ENCODE measurements at places on chromosomes 1 and 21. TPM values are rescaled to one million over a fixed set of nuclear protein-coding genes. Genes with fewer than 3 reads are reported as not detected.

Gene SPTA1
- polyA plus RNA-seq, result 0.07 TPM

Gene JUN
- polyA plus RNA-seq, result 137 TPM

Gene HOOK1
- not detected for polyA plus RNA-seq

Gene CXADR
- 0.04 TPM for polyA plus RNA-seq

DNA sequence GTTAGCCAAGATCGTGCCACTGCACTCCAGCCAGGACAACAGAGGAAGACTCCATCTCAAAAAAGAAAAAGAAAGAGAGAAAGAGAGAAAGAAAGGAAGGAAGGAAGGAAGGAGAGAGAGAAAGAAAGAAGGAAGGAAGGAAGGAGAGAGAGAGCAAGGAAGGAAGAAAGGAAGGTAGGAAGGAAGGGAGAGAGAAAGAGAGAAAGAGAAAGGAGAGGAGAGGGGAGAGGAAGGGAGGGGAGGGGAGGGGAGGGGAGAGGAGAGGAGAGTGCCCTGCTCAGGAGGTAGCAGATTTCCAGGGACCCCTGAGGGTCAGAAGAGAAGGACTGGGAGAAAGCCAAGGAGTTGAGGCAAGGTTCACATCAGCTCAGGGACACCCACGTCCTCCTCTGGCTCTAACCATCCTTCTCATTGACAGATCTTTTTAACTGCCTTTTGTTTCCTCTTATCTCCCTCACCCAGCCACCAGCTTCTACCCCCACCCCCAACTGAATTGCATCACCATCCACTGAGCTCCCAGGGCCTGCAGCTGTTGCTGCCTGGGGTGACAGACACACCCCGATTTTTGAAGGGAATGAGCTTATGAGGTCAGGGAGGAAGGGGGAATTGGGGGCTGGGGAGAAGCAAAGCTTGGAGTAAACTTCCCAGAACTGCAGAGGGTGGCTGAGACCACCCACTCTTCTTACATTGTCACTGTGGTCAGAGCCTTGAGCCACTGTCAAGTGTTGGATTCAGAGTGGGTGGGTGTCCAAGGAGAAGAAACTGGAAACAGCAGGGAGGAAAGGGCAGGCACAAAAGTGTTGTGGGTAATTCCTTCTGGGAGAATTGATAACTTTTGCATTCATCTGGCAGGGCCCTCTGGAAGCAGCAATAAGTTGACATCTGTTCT is 91.6 kb downstream of the GLUL start:
- DNase-seq, result peak; percentile 33

DNA sequence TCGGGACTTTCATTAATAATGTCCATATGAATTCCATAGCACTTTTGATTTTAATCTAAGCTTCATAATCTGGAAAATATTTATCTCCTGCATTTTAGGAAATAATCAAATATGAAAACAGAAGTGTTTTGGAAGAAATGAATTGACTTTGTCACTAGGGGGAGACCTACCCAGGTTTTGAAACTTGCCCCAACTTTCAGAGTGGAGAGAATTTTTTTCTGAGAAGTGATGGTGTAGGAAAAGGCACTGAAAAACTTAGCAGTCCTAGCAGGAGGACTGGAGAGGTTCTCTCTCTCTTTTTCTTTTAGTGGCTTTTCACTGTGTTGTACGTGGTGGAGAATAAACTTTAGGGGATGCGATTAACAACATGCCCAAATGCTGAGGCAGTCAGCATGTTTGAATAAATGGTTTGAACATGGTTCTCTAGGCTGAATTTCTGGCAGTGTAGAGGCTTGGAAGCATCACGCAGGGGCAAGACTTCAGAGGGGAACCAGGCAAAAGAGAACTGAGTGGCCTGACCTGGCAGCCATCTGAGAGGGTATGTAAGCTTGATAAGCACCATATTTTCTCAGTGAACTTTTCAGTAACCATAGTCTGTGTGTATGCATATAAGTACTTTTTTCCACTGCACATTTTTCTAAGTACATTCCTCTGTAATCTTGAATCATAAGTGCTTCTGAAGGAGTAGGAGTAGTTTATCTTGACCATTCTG is 68.3 kb upstream of the NEK7 start:
- no peak for DNase-seq

- DNase-seq, result no peak
Observed at GRCh38 chr1:85240174-85240601, 19.3 kb downstream of the C1orf52 start.

- DNase-seq, result no peak
Observed at GRCh38 chr21:21103692-21104091, 105.5 kb downstream of the NCAM2 start.

- no peak for DNase-seq
Observed at GRCh38 chr1:177863796-177864195, 106.1 kb downstream of the SEC16B start.

DNA sequence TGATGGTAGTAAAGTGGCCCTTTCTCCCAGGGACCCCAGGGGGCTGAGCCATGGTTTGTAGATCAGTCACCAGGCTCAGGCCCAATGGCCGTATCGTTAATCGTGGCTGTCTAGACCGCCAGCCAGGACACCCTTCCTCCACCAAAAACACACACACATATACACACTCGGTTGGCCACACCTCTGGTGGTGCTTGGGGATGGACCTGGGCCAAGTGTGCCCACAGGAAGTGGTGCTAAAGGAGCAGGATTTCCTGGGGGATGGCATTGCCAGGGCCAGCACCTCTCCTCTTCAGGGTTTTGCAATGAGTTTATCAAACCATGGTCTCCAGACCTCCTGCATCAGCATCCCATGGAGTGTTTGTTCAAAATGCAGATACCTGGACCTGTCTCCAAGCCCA is 36.2 kb downstream of the CITED4 start:
- DNase-seq, result no peak

DNA sequence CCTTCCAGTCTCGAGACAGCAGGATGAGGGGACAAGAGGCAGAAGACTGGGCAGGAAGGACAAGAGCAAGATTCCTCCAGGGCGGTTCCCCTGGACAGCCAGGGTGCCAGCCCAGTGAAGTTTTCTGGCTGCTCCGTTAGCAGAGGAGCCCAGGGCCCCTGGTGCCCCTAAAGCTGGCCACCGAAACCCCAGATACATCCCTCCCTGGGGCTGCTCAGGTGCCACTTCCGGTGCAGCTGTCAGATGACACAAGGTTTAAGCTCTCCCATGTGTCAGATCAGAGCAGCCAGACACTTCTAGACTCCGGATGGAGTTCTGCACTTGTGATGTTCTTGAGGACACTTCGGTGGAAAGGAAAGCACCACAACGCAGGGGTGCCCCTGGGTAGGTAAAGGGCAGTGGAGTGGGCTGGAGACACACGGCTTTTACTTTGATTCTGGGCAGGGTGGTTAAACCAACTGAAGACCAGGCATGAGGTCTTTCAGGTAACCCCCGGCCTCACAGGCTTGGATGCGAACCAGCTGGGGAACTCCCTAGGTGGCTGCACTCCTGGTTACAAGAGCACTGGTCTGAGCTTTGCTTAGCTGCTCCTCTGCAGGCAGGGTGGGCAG is 85.7 kb downstream of the ITPKB start:
- peak; percentile 36 for DNase-seq

- DNase-seq, result peak; percentile 94
Observed at GRCh38 chr1:59150577-59151386, 146.1 kb upstream of the FGGY start.

- DNase-seq, result peak; percentile 92
Observed at GRCh38 chr1:26075421-26076144, 8.2 kb upstream of the TRIM63 start.

DNA sequence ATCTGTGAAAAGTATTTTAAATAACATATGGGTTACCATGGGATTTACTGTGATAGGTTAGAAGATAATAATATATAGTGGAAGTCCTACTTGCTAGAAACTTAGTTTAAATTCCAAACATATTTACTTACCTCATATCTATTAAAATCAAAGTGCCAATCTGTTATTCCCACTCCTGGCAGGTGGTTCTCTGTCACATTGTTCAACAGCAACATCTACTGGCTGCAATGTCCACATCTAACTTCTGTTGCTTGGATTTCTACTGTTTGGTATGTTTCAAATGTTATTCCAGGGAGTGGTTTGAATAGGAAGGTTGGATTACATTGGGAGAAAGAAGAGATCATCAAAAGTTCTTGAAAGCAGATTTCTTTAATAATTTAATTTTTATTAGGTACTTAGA is 122.5 kb upstream of the NCAM2 start:
- DNase-seq, result no peak

GRCh38 chr21:38379147-38379546 is 119.1 kb downstream of the ERG start:
- DNase-seq, result no peak

GRCh38 chr1:20476265-20477038 is 9.6 kb downstream of the CAMK2N1 start:
- DNase-seq, result peak; percentile 72

GRCh38 chr1:245510144-245510543 is 355.4 kb downstream of the KIF26B start:
- DNase-seq, result no peak

GRCh38 chr1:36223381-36223995 is 755 bp upstream of the THRAP3 start:
- DNase-seq, result no peak

DNA sequence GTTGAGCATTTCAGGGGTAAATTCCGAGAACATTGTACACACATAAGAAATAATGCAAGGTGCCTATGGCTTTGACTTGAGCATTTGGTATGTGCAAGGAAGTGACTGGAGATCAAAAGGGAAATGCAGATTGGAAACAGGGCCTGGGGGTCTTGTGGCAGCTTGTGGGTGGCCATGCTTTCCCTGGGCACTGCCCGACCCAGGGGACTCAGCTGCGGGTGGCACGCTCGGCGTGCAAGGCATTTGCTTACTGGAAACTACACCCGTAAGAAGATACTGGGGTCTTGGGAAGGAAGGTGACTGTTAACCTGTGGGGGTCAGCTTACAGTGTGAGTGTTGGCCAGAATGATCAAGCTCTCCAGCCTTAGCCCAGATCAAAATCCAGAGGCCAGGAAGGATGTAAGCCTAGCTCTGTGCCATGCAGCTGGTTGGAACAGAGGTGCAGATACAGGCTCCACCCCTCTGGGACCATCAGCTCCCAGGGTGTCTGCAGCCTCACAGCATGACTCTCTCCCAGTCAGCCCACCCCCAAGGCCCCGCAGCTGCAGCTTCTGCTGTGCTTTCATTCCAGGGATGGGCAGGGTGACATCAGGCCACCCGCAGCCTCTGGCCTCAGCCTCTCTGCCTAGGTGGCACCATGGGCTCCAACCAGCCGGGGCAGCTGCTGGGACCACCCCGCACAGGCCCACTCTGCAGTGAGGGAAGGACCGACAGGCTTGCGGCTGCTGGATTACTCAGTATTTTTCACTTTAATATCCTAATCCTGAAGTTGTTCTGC is 55.1 kb downstream of the KIF26B start:
- DNase-seq, result no peak
